ENCODE measurements at places on chromosomes 5 and 9.
A peak's percentile ranks its signal among the peaks of the same experiment; 100 is the strongest.

- DNase-seq = peak; percentile 10
Observed at GRCh38 chr5:14326035-14326903, 183.1 kb downstream of the TRIO start.

DNA sequence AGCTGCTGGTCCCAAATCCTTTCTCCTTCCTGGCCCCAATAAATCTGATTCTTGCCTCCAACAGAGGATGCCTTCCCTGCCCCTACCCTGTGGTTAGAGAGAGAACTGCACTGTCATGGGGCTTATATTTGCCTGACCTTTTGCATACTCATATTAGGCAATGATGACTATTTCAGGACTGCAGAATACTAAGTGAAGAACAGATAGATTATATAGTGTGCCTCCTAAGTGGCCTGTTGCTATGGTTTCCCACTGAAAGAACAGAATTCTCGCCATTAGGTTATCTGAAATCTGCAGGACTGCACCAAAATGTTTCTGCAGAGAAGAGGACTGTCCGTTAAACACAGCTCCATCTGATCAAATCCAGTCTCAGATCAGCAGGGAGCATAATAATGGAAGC is 87.3 kb upstream of the CCNG1 start:
- peak; percentile 38 for DNase-seq

- DNase-seq = no peak
Observed at GRCh38 chr5:131786900-131787692, 9.7 kb downstream of the FNIP1 start.

GRCh38 chr5:178121391-178122276 is 8.3 kb downstream of the N4BP3 start:
- DNase-seq = peak; percentile 57

DNA sequence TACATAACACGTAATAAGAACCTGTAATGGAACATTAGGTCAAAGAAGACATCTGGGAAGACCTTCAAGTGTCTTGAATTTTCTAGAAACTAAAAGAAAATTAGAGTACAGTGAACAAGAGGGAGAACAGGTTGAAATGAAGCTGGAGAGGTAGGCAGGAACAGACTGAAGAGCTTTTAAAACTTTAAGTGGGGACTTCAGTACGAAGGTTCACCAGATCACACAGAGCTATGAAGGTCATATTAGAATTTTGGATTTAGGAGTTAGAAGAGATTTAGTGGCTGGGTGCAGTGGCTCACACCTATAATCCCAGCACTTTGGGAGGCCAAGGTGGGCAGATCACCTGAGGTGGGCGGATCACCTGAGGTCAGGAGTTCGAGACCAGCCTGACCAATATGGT is 26.6 kb downstream of the MLANA start:
- no peak for DNase-seq

- DNase-seq = peak; percentile 65
Observed at GRCh38 chr5:31197183-31197582, 3.7 kb downstream of the CDH6 start.

DNA sequence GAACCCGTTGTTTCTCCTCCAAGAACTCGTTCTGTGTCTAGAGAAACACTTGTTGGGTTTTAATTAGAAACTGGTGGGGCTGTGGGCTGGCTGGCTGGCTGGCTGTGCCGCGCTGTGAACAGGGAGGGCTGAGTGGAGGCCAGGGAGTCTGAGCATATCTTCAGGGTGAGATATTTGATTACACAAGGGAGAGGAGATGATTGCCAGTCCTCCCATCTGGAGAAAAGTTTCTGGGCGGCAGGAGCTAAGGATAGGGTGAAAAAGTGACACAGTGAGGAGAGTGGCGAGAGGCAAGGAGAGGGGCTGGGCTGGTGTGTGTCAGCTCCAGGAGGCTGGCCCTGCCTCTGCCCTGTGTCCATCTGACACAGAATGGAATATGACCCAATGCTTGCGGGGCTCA is 63.0 kb downstream of the GDNF start:
- peak; percentile 92 for DNase-seq

GRCh38 chr9:119044806-119045205 is 324.4 kb downstream of the BRINP1 start:
- DNase-seq = no peak

DNA sequence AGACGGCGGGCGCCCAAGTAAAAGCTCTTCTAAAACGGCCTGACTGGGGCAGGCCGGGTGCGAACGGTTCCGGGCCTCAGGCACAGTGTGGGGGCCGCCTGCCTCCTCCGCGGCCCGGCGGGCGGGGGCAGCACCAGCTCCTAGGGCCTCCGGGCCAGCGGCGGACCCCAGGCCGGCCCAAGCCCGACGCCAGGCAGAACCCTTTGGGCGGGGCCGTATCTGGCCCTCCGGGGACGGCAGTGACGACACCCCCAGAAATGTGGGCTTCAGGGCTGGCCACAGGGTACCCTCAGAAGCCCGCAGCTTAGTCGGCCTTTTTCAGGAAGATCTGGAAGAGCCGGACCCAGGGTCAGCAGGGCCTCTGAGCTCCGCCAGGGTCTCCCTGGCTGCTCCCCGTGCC is 4.0 kb downstream of the LTC4S start:
- no peak for DNase-seq

DNA sequence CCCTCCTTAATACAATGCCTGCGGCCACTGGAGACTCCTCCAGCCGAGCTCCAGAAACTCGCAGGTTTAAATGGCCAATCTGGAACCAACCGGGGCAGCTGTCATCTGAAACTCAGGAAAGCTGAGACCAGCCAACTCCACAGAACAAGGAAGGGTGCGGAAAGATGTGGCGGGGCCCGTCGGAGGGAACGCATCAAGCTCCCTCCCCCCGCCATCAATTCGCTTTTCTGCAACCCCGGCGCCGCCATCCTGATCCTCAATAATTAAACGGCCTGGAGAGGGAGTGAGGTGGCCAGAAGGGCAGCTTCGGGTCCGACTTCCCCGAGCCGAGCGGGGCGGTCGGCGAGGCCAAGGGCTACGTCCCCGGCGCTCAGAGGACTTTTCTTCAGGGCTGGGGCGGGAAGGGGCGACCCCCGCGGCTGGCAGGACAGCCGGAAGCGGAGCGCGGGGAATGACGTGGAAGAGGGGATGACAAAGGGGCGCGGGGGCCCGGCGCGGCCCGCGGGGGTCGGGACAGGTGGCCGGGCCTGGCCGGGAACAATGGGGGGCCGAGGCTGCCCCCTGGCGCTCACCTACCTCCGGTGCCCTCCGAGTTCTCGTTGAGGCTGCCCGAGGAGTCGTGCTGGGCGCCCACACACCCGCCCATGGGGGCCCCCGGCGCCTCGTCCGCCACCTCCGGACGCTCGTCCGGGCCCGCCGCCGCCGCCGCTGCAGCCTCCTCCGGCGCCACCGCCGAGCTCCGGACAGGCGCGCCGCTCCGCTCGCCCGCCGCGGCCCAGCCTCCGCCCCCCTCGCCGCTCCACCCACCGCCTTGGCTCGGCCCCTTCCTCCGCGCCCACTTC is at the start of gene UBTD2:
TSS of gene UBTD2 (minus strand) at position 745 of the 842 bp plus-strand sequence. CDS start at position 646, 99 bp downstream.
- DNase-seq = peak; percentile 85

- DNase-seq = no peak
Observed at GRCh38 chr5:98425640-98426039, 347.8 kb upstream of the RGMB start.

DNA sequence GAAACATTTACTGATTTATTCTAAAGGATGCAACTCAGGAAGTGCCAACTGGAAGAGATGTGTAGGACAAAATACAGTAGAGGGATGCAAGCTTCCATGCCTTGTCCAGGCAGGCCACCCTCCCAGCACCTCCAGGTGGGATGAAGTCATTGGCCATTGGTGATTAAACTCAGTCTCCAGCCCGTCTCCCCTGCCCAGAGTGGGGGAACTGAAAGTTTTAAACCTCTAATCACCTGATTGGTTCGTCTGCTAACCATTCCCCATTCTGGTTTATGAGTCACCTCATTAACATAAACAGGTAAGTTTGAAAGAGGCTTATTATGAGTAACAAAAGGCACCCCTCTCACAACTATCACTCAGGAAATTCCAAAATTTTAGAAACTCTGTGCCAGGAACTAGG is 8.1 kb downstream of the TNFAIP8 start:
- no peak for DNase-seq

DNA sequence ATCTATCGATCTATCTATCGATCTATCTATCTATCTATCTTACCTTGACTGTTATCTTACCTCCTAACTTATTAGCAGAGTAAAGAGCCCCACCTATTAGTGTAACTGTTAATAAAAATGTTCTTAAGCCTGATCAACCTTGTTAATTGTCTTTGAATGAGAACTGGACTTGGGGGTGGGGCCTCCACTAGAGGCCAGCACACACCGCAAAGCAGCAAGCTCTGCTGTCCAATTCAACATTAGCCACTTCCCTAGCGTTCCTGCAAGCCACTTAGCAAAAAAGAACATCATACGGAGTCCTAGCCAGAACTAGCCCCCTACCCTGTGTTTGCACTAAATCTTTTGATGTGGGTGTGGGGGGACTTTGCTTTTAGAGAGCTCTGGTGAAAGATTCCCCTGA is 515.8 kb downstream of the KDM4C start:
- peak; percentile 37 for DNase-seq

DNA sequence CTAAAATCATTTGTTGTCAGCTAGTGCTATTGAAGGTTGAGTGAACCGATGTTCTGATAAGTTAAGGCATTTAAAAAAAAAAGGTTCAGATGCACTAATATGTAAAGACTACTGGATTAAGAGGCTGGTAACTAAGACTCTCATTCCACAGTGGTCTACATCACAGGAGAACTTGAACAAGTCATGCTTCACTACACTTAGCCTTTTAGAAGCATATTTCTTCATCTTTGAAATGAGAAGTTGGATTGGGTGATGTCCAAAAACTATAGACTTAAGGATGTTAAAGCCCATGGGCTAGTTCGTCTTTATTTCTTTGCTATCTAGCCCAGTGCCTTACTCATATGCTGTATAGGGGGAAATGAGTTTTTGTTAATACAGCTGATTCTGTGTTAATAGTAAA is 107.2 kb downstream of the NDUFS4 start:
- no peak for DNase-seq

DNA sequence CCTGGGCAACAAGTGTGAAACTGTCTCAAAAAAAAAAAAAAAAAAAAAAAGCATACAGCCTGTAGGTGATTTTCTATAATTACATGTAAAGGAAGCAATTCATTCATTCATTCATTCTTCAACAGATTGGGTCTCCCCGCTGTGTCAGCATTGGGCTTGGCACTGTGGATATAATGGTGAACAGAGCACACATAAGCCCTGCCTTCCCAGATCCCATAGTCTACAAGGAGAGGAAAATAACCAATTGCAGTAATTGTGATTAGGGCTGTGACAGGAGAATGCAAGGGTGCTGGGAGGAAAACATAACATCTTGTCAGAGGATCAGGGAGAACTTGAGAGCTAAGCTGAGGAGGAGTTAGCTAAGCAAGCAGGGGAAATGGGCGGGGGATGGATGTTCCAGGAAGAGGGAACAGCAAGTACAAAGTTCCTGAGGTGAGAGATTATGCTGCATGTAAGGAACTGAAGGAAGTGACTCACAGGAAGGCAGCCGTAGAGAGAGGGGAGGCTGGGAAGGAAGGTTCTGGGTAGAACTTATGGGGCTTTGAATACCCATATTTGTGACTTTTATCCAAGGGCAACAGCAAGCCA is 24.0 kb upstream of the KLF9 start:
- peak; percentile 97 for DNase-seq

- DNase-seq = no peak
Observed at GRCh38 chr9:89655056-89655989, 50.5 kb downstream of the GADD45G start.

DNA sequence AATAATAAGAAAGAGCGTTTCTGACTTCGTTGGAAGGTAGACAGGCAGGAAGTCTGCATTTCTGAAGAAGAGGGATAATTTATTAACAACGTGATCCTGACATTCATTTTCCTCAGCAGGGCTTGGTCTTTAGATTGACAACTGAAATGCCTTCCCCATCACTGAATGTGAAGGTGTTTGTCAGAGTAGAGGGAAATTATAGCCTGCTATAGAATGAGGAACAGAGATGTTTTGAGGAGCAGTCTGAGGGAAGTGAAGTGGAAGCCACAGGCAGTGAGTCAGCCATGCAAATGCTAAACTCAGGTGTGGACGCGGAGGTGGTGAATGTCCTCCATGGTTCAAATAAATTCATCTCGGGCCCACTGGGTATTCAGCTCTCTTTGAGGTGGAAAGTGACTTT is 30.5 kb downstream of the C7 start:
- DNase-seq = no peak

DNA sequence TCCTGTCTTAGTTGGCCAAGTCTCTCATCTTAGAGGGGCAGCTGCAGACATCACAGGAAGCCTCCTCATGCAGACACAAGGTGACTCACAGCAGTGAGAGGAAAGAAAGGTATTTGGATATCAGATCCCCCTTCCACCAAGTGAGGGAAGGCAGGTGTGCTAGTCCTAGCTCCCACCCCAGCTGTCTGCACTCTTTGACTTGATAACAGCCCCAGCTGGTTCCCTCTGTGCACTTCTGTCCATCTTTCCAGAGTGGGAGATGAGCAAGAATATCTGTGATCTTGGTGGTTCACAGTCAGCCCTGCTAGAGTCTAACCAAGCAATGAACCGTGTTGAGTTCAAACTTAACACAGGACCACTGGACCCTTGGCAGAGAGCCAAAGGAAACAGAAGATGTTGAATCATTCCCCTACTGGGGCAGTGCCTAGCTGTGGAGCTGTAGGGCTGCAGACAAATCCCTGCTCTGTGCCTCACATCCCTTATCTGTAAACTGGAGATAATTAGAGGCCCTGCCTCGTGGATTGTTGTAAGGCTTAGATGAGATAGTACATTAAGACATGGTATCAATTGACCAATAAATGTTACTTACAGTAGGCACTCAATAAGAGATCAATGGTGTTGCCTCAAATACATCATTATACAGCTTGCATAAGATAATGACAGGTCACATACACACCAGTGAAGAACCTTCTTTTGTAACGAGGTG is 39.1 kb downstream of the SH3RF2 start:
- peak; percentile 89 for DNase-seq

- DNase-seq = peak; percentile 95
Observed at GRCh38 chr9:18393340-18394130, 80.4 kb upstream of the ADAMTSL1 start.

DNA sequence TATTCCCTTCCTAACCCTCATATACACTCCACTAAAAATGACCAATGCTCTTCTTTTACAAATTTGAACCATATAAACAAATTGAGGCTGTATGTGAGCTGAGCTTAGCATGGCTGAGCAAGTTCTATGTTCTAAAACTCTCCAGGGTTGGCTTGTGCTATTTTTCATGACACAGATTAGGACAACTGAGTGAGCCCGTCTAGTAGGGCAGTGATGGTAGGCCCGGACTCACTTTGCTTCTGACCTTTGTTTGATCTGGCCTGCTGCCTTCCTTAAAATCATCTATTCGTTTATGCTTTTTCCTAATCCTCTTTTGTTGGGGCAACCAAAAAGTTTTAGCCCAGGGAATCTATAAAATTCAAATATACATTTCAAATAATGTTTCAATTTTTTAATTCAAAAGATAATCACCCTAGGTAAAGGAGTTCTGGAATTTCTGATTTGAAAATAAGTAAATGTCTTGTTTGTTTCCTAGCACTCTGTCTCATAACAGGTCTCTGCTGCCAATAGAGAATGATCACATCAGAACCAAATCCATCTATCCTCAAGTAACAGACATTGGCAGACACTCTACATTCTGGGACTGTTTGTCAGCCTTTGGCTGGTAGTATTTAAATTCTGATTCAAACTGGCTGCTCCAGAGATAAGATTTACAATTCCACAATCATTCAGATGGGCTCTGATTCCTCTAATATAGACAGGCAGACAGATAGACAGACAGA is 217.0 kb upstream of the TARS1 start:
- peak; percentile 28 for DNase-seq

Data from cardiac fibroblast (primary cell).